ENCODE measurements at places on chromosomes 11 and 22. TPM values are rescaled to one million over a fixed set of nuclear protein-coding genes. Genes with fewer than 3 reads are reported as not detected.

DNA sequence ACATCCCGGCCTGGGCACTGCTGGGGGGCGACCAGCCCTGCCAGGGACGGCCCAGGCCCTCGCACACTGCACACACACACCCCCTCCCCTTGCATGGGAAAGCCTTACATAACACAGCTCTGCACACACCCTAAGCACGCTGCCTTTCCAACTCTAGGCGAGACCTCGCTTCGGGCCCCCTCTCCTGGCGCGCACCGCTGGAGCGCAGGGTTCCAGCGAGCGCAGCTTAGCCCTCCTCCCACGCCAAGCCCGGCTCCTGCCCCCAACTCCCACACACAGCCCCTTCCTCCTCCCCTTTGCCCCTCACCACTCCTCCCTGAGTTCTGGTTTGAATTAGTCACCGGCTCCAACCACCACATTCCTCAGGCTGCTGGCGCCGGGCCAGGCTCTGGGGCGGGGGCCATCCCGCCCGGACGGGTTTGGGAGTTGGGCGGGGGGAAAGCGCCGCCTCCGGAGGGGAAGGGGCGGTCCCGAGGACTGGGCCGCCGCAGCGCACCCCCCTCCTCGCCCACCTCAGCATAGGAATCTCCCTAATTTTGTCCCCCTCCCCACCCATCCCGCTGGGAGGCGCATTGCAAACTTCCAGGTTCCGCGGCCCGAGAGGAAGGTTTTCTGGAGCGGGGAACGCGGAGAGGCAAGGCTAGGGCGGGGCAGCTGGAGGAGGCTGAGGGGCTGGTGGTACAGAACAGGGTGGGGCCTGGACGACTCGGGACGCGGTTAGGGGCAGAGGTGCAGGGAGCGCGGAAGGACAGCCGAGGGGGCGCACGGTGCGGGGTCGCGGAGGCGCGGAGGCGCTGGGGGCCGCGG, 966 bp downstream of the AHNAK start:
- no peaks in the 10 kb centered on the region for H3K27me3 ChIP-seq
- H3K36me3 ChIP-seq = peaks cover 3% of the 10 kb centered on the region
- DNase-seq = peak; percentile 96
- H3K4me3 ChIP-seq = peak overlapping the region; percentile 93
- peaks cover 28% of the 10 kb centered on the region for H3K4me1 ChIP-seq

- H3K36me3 ChIP-seq = peaks cover 4% of the 10 kb centered on the region
- no peak overlapping the region for H3K4me3 ChIP-seq
- DNase-seq = no peak
- no peaks in the 10 kb centered on the region for H3K27me3 ChIP-seq
Measured at GRCh38 chr22:31789803-31790202, 36.0 kb downstream of the DEPDC5 start.

GRCh38 chr11:46339816-46340215, 7.4 kb upstream of the DGKZ start:
- peaks cover 5% of the 10 kb centered on the region for H3K4me1 ChIP-seq
- peak; percentile 64 for DNase-seq
- H3K27me3 ChIP-seq = no peaks in the 10 kb centered on the region
- no peaks in the 10 kb centered on the region for H3K36me3 ChIP-seq

DNA sequence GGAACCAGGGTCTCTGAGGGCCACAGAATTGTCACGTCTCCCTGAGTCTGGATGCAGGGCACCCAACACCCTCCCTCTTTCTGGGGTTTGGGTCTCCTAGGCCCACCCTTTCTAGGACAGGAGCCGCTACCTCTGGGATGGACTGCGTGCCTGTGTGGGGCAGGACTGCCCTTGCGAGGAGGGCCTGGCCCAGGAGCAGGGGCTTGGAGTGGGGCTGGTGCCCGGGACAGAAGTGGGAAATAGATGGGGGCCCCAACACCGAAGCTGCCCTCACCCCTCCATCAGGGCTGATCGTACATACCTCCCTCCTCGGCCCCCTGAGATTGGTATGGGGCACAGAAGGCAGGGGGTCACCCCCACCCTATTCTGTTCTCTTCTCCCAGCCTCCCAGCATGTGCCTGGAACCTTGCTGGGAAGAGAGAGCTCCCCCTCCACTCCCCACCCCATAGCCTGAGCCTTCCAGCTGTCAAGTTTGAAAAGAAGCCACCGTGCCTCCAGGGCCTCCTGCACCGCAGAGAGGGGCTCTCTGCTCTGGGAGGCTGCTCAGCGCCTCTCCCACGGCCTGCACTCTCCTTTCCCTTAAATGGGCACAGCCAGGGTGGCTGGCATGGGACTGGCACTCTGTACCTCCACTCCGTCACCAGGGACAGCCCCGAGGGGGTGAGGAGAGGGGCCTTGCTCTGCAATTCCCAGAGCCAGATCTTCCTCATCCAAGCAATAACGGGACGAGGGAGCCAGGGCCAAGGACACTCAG, 1.8 kb downstream of the LRRC10B start:
- H3K27ac ChIP-seq = no peak overlapping the region
- no peaks in the 10 kb centered on the region for H3K36me3 ChIP-seq
- H3K4me1 ChIP-seq = no peaks in the 10 kb centered on the region

DNA sequence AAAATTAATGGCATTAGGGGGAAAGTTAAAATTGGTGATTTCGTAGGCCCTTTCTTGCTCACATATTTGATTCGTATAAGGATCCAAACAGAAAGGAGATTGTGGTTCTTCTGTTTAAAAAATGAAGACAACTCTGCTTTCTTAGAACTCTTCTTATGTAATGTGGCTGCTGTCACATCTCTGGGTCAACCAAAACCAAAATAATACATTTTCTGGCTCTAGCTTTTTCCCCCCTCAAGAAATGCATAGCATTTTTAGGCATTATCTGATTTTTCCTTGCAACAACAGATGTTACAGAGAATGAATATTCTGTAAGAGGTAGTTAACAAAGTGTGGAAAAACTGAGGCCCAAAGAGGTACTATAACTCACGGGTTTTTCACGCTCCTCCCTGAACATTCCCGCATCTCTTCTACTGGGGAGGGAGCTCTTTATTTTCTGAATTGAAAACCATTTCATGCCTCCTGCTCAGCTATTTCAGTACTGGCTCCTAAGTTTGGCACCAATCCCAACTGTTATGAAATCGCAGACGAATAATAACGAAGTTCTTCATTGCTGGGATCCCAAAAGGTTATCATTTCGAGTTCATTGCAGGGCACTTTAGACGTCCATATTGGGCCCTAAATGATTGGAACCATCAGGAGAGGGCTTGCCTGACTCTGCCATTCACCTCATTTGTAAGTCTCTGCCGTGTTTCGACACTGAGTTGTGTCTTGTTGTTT, 17.1 kb downstream of the GRAP2 start:
- H3K27ac ChIP-seq = no peak overlapping the region
- no peaks in the 10 kb centered on the region for H3K36me3 ChIP-seq
- peak; percentile 54 for DNase-seq
- H3K4me3 ChIP-seq = no peak overlapping the region
- H3K27me3 ChIP-seq = peaks cover 50% of the 10 kb centered on the region
- H3K4me1 ChIP-seq = peaks cover 24% of the 10 kb centered on the region

- peak overlapping the region; percentile 62 for H3K27ac ChIP-seq
- DNase-seq = no peak
- H3K27me3 ChIP-seq = no peaks in the 10 kb centered on the region
- H3K36me3 ChIP-seq = no peaks in the 10 kb centered on the region
- H3K4me1 ChIP-seq = no peaks in the 10 kb centered on the region
Measured at GRCh38 chr11:9380773-9381172, 3.7 kb upstream of the IPO7 start.

DNA sequence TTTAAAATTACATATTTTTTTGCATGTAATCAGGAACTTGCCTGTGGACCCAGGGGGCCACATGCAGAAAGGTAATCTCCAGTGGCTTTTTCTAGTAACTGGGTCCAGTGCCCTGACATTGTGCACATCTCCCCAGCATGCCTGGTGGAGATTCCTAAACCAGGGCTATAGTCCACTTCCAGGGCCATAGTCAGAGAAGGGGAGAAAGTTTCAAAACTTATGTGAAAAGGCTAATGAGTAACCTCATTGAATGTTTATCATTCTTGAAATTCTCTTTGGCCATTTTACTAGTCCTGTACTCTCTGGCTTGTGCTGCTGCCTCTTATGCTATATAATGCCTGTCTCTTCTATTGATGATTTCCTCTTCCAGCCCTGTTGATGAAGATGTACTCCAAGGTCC, 47.8 kb downstream of the BARX2 start:
- H3K27ac ChIP-seq = no peak overlapping the region
- H3K4me1 ChIP-seq = no peaks in the 10 kb centered on the region
- no peaks in the 10 kb centered on the region for H3K36me3 ChIP-seq
- H3K27me3 ChIP-seq = no peaks in the 10 kb centered on the region
- no peak overlapping the region for H3K4me3 ChIP-seq

DNA sequence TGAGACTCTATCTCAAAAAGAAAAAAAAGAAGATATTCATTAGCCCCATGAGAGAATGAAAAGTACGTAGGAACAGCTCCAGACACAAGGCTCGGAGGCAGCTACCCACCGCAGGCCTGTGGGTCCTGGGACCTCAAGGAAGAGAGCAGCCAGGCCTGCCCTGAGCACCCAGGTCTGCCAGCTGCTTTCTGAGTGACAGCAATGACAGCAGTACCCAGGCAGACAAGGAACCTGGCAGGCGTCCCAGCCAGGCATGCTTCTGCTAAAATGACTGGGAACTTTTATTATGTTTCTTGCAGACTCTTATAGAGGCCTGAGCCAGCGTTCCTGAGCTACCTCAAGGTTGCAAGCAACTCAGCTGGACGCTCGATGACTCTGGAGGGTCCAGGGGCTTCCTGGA, 31.6 kb downstream of the CPT1A start:
- H3K27me3 ChIP-seq = no peaks in the 10 kb centered on the region
- H3K27ac ChIP-seq = peak overlapping the region; percentile 77
- DNase-seq = no peak
- H3K4me1 ChIP-seq = no peaks in the 10 kb centered on the region
- H3K4me3 ChIP-seq = no peak overlapping the region

- H3K27ac ChIP-seq = peak overlapping the region; percentile 69
- H3K27me3 ChIP-seq = no peaks in the 10 kb centered on the region
- peaks cover 35% of the 10 kb centered on the region for H3K4me1 ChIP-seq
Measured at GRCh38 chr11:72735495-72736027, 16.6 kb downstream of the ARAP1 start.

- H3K36me3 ChIP-seq = no peaks in the 10 kb centered on the region
- H3K4me3 ChIP-seq = no peak overlapping the region
- no peak for DNase-seq
- H3K27ac ChIP-seq = peak overlapping the region; percentile 6
- no peaks in the 10 kb centered on the region for H3K27me3 ChIP-seq
Measured at GRCh38 chr11:72631806-72632731, 42.2 kb downstream of the PDE2A start.

OVOL1 gene
- 0.77 TPM for total RNA-seq

TNNT3 gene
- total RNA-seq = 8.0 TPM

LDHAL6A gene
- total RNA-seq = not detected

EFCAB6 gene
- 13.2 TPM for total RNA-seq

TTLL1 gene
- total RNA-seq = 8.0 TPM

LSP1 gene
- 44.9 TPM for total RNA-seq

DDX25 gene
- 0.14 TPM for total RNA-seq

NPAS4 gene
- total RNA-seq = 0.06 TPM

IL10RA gene
- total RNA-seq = 41.1 TPM

NNMT gene
- 276 TPM for total RNA-seq

PYGM gene
- 3.7 TPM for total RNA-seq
